ENCODE measurements at places on chromosomes 6 and 20. TPM values are rescaled to one million over a fixed set of nuclear protein-coding genes. Genes with fewer than 3 reads are reported as not detected.

PRDM1 gene
- polyA plus RNA-seq: 7.2 TPM

C6orf15 gene
- not detected for polyA plus RNA-seq

DNA sequence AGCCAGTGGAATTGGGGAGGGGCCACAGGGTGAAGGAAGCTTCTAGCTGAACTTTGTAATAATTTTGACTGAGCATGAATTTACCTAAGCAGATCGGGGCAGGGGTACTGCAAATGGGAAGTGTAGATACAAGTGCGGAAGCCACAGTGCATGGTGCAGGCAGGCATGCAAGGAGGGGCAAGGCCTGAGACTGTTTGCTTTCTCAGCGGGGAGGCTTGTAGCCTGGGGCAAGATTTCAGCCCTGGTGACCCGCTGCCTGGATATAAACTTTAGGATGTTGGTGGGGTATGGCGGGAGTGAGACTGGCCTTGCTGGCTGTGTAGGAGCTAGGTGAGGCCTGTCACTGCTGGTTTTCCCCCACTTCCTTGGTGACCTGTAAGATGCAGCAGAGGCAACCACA is 266.4 kb upstream of the PREP start:
- DNase-seq: no peak
- no peaks in the 10 kb centered on the region for H3K36me3 ChIP-seq
- H3K27me3 ChIP-seq: no peaks in the 10 kb centered on the region

GRCh38 chr6:3912361-3913076 is 63.3 kb downstream of the FAM50B start:
- DNase-seq: no peak
- H3K36me3 ChIP-seq: no peaks in the 10 kb centered on the region
- H3K4me1 ChIP-seq: peaks cover 3% of the 10 kb centered on the region
- H3K27me3 ChIP-seq: no peaks in the 10 kb centered on the region

All from ovary (tissue), 10 donors.